ENCODE measurements at places on chromosomes 11 and 22. TPM values are rescaled to one million over a fixed set of nuclear protein-coding genes. Genes with fewer than 3 reads are reported as not detected.
A peak's percentile ranks its signal among the peaks of the same experiment; 100 is the strongest.

GRCh38 chr11:91860661-91861060 is 364.0 kb upstream of the FAT3 start:
- no peak for DNase-seq

DNA sequence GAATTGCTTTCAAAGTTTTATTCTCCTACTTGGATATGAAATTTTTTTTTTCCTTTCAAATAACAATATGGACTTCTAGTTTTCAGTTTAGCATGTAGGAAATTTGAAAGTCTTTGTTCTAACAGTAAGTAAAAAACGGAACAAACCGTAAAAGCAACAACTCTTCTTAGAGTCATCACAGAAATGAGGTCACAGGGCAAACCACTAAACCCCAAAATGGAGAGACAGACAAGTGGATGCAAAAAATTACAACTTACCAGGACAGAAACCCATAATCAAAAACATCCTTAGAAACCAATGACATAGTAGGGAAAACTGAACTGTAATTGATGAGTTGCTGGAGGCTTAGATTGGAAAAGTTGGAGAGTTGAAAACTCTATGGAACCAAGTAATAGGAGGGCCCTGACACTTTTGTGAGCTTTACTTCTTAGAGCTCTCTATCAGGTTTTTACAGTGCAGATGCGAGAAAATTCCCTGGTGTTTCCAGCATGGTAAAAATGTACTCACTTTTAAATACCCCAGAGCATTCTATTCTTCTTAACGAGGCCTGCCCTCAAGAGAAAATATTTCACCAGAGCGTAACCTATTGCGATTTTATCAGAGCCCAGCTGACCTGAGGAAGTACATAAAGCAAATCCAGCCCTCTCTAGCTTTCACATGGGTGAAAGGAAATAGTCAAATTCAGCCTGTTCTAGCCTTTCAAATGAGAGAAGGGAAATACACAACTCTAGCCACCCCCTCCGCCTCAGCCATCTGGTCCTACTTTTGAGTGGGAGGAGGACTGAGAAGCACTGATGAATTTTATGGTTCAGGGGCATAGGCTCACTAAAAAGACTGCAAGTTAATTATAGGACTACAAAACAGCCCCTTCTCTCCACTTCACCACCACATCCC is 39.1 kb downstream of the CASP12 start:
- DNase-seq: peak; percentile 17

DNA sequence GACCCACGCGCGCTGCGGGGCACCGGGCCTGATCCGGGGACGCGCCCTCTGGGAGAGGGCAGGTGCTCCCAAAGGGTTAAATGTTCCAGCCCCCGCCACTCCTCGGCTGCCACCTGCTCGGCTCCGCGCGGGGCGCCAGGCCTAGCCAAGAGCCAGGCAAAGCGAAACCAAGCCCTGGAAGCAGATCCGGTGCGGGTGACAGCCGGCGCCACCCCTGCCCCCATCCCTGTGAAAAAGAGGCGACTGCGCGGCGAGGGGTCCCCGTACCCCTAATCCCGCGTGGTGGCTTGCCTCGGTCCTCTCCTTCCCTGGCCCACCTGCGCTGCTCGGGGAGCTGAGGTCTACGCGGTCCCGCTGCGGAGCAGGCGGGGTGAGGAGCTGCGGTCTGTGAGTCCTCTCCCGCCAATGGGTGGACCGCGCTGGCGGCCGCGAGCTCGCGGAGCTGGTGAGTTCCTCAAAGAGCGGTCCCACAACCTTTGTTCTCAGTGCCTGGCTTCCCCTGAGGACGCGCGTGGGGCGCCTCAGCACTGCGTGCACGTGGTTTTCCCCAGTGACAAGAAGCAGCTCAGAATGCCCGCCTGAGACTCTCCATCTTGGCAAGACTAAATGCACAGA is at the start of gene ME3:
Gene ME3, minus strand, starts transcription at position 610 of the 615 bp plus-strand sequence.
- DNase-seq: peak; percentile 67

- no peak for DNase-seq
Observed at GRCh38 chr22:45942787-45943493, 34.0 kb downstream of the WNT7B start.

DNA sequence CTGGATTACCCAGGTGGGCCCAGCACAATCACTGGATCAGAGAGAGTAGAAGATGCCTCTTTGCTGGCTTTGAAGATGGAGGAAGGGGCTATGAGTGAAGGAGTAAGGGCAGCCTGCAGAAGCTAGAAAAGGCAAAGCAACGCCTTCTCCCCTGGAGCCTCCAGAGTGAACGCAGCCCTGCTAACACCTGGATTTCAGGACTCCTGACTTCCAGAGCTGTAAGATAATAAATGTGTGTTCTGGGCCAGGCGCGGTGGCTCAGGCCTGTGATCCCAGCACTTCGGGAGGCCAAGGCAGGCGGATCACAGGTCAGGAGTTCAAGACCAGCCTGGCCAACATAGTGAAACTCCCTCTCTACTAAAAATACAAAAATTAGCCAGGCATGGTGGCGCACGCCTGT is 102.4 kb downstream of the MORC2 start:
- no peak for DNase-seq

DNA sequence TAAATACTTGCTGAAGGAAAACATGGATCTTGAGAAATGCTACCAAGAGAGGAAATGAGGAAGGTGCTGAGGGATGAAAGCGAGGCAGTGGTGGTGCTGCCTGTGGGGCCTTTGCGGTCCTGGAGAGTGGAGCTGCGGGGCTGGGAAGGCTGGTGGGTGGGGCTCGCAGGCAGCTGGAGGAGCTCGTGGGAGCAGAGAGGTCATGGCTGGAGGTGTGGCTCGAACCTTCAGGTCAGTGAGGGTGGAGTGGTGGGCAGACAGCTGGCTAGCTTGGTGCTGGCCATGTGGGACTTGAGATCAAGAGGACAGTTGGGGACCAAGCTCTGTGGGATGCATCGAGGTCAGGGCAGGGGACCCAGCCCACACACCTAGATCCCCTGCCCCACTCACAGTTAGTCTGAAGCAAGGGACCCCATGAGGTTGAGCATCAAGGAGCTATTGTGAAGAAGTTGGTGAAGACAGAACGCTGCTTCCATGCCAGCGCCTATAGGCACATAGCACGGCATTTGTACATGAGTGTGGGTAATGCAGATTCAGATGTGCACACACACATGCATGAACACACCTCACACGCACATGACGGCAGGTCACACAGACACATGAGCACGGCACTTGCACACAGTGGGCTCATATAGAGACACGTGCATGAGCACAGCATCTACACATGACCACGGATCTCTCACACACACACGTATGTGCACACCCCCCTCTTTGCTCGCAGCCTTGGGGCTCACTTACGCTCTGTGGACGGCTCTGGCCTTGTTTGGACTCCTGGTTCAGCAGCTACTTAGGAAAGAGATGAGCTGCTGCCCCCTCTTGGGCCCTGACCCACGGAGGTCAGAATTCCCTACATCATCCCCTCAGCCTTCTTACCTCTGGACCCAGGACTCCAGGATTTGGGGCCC is 30.4 kb downstream of the SHANK3 start:
- DNase-seq: no peak

DNA sequence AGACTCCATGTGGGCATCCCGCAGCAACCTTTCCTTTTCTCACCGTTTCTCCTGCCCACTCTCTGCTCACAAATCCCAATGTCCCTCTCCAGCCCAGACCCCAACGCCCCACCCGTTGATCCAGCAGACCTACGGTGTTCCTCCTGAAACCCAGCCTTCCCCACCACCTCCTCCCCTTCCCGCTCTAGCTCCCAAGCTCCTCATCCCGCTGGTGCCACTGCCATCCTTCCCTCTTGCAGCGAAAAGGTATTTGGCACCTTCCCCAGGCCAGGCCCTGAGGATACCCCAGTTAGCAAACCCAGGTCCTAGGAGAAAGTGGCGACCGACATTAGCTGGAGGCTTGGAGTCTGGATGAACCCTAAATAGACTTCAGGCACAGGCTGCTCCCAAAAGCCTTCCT is 84.0 kb upstream of the RTL6 start:
- no peak for DNase-seq

DNA sequence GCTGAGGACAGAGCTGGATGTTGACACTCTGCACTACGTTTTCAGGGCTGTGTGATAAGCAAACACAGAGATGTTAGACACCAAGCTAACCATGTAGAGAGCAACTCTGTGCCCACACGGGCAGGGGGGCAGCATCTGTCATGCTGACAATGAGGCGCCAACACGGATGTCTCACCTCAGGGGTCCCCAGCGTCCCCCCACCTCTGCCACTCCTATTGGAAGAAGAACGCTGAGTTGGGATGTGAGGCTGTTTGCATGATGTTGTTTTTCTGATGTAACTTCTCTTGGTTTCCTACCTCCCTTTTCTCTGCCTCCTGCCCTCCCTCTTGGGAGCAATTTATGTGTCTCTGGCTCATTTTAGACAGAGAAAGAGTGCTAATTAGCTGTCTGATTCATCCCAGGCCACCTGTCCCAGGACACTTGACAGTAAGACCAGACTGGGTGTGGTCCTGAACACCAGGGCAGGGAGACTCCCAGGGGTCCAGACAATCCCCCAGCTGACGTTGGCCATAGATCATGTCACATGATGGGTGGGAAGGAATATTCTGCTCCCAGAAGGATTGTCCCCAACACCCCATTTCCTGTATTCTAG is 89.2 kb upstream of the NCAM1 start:
- DNase-seq: no peak

- DNase-seq: no peak
Observed at GRCh38 chr11:65125197-65126056, 3.3 kb downstream of the MRPL49 start.

DNA sequence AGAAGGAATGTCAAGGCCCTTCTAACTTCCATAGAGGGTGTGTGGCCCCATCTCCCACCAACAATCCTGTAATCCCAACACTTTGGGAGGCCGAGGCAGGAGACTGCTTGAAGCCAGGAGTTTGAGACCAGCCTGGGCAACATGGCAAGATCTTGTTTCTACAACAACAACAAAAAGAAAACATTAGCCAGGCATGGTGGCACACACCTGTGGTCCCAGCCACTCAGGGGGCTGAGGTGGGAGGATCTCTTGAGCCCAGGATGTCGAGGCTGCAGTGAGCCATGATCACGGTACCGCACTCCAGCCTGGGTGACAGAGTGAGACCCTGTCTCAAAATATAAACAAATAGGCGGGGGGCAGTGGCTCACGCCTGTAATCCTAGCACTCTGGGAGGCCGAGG is 16.9 kb downstream of the TSPAN32 start:
- DNase-seq: no peak

DNA sequence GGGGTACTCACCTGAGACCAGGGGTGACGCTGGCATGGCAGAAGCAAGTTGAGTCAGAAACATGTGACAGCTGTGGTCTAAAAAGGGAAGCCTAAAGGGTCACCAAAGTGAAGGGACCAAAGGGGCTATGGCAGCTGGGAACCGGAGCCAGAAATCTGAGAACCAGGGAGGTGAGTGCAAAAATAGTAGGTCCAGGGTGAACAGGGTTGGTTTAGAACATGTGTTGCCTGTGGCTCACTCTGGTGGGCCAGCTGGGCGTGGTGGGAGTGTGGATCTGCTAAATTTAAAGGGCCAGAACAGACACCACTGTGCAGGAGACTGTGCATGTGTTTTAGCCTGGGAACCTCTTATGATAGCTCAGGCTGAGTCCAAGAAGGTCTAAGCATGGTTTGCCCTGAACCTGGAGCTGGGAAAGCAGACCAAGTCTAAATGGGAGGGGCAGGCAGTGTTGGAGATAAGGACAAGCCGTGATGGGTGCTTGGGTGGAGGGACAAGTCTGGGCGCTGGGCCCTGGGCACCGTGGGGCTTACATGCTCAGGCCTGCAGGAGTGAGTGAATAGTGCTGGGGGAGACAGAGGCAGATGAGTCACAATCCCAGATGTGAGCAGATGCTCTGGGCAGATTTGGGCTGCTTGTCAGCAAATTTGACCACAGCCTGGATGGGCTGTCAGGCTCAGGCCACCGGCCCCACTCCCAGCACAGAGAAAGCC is 41.4 kb upstream of the ZBED5 start:
- DNase-seq: no peak

DNA sequence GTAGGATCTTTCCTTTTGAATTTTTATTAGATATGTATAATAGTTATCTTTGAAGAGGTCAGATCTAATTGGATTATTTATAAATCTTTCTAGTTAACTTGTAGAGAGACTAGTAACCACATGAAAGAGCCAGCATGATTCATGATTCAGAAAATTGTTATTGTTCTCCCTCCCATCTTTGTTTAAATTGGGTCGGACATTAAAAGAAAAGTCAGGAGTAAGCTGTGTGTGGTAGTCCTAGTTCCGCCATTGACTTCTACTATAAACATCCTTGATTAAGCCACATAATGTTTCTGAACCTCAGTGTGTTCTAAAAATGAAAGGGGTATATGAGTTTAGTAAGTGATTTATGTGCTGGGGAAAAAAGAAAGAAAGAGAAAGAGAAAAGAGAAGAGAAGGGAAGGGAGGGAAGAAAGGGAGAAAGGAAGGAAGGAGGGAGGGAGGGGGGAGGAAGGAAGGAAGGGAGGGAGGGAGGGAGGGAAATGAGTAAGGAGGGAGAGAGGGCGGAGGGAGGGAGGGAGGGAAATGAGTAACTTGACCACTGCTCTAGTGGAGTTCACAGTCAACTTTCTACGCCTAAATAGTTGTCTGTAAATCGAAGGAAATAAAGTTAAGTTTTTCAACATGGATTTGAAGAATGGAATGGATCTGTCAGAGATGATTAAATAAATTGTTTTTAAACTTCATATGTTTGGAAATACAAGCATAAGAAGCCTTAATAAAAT is 32.9 kb downstream of the SIK2 start:
- no peak for DNase-seq

DNA sequence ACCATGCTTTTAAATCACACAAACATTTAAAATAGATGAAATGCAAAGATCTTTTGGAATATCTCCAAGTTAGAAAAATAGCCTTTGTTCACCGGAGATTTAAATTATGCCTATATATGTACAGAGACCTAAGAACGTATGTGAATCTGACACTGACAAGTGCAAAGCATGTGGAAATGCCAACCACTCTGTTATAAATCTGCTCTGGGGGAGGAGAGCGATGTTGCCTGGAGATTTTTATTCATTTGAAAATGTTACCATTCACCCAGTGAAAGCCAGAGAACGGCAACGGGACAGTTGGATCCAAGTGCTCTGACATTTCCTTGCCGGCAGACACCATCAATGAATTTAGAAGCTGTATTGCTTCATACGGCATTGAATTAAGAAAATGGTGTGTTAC is 39.8 kb upstream of the BMAL1 start:
- DNase-seq: no peak

- peak; percentile 21 for DNase-seq
Observed at GRCh38 chr11:43941257-43941994, 1.0 kb upstream of the C11orf96 start.

DNA sequence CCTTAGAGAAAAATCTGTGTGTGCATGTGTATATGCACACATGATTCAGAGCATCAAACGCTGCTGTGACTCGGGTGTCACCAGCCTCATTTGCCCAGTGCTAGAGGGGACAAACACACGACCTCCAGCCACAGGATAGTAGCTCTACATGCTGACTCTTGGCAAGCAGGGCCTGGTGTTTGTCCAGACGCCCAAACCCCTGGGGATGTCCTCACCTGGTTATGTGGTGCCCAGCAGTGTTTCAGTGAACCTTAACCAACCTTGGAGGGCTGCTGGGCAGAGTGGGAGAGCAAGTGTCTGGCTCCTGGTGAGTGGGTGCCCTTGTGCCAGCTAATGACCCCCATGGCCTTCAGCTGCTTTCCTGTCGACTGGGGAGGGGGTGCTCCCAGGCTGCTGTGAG is 26.7 kb downstream of the IGLL1 start:
- DNase-seq: no peak

The CCDC157 gene
- 5.2 TPM for total RNA-seq

The OR8I2 gene
- not detected for total RNA-seq

The OR2AG1 gene
- not detected for total RNA-seq

The SCGB1D2 gene
- not detected for total RNA-seq

The MEN1 gene
- 13.2 TPM for total RNA-seq

The VWA5A gene
- 13.9 TPM for total RNA-seq
